CMK (cell line): ENCODE measurements at places on chromosomes 3 and 15.

DNA sequence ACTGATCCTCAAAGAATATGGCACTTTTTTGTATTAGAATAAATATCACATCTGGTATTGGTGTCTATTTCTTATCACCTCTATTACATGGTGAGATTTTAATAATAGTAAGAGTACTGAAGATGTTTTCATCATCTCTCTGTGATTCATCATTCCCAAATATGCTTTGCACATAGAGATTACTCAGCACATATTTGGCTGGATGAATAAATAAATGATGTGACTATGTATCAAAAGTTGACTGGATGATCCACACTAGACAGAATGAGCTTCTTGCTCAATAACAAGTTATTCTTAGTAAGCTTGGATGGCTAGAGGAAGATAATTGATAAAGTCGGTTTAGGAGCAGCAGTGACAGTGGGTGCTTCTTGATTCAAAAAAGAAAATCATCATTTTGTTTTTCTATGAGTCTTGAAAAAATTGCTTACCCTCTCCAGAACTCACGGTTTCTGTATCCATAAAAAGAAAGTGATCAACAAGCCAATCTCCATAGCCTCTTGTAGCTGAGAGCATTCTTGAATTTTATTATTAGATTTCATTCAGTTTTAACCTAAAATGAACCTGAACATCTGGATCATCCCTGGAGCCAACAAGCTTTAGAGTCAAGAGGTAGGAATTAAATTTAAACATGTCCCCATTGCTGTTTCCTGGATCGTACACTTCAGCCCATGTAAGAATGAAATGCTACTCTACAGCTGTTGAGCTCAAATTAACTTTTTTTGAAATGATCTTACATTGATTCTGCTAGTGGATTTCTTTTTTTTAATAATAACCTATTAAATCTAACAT lies 104.8 kb upstream of the OSTN start:
- no peak for DNase-seq

DNA sequence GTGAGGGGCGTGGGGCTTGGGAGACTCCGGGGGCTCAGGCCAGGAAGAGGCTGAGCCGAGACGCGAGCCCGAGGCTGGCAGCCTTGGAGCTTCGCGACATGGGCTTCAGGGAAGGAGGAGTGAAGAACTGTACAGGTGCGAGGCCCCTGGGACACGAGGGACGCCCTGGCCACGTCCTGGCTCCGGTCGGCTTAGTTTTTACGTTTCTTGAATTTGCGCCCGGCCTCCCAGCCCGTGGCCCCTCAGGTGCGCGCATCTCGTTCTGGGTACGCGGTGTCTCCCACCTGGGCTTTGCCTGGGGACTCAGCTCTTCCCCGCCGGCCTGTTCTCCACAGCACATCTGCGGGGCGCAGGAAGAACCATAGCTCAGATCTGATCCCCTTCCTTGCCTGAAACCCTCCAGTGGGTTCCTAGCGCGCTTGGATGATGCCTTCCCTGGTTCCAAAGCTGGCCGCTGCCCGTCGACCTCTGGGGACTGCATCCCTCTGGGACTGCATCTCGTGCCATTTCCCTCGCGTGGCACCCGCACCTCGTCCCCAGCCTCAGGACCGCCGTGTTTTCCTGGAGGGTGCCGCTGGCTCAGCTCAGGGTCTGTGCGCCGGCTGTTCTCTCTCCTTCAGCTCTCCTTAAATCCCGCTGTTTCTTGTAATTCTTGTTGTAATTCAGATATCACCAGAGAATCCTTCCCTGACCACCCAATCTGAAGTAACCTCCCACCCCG lies 614 bp downstream of the CHCHD6 start:
- DNase-seq: no peak

DNA sequence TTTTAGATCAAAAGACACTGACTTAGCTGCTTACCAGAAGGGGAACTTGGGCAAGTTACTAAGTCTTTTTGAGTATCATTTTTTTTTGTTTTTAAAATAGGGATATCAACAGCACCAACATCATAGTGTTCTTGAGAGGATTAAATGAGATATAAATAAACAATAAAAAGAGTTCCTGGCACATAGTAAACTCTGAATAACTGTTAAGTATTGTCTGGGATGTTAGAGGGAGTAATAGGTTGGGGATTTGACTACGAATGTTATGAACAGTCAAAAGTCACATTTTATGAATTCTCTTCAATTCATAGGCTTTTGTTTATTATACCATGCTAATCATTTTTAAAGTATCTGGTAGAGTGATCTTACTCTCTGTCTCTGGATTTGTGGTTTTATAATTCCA lies 37.8 kb upstream of the FAH start:
- no peak for DNase-seq

DNA sequence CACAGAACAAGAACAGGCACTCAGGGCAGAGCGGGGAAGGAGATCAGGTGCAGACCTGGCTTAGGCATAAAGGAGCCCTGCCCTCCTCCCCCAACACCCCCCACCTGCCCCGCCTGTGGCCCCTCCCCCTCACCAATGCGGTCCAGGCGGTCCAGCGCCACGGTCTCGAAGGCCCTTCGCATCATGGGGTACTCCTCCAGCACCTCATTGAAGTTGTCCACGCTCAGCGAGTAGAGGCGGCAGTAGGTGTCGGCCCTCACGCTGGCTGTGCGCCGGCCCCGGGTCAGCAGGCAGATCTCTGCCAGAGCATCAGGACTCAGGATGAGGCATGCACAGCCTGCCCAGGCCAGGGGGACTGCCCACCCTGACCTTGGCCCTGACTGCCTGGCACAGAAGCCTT lies 44.8 kb downstream of the HCN4 start:
- no peak for DNase-seq

- no peak for DNase-seq
Observed at GRCh38 chr3:136512381-136512780, 239.8 kb downstream of the STAG1 start.
